ENCODE measurements at places on chromosomes 12 and 14.

GRCh38 chr12:21607701-21608100 is 3.1 kb upstream of the GYS2 start:
- no peak for DNase-seq

- DNase-seq = no peak
Measured at GRCh38 chr12:12008232-12008850, 62.4 kb upstream of the BCL2L14 start.

- no peak for DNase-seq
Measured at GRCh38 chr12:2383325-2384028, 330.7 kb downstream of the CACNA1C start.

- no peak for DNase-seq
Measured at GRCh38 chr12:80937391-80938238, at the start of gene LIN7A. LIN7A (minus strand) TSS chr12:80937934; CDS start chr12:80937722, 212 bp downstream.

DNA sequence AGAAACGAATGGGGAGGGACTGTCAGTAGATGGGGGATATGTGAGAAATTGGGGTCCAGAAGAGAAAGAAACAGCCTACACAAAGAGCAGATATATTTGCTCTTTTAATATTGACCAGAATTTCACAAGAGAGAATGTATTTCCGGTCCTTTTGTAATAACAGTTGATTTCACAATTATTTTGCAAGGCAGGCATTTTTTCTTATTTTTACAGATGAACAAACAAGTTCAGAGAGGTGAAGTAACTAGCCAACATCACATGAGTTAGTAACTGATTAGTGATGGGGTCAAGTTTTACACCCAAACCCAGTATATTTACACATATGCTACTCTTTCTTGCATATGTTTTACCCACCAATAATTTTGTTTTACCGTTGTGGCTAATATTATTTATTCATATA is 188.2 kb downstream of the NAV3 start:
- no peak for DNase-seq

DNA sequence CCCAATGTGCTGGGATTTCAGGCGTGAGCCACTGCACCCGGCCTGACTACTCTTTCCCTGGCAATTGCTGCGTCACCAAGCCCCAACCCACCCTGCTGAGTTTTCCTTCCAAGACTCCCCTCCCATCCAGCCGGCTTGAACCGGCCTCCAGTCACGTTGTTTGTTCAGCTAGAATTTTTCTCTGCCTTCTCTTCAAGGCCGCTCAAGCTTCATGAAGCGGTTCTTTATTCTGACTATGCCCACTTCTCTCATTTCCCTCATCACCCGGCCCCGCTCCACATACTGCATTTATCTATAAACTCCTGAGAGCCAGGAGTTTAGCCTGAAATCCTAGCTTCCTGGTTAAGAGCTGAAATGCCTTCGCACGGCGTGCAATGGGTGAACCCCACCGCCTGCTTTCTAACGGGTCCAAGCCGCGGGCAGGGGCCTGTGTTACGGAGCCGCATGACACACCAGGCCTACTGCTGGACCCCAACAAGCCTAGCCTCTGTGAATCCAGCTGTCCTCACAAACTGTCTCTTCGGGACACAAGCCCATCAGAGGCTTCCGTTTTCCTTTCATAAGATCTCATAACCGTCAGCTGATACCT is 999 bp upstream of the DCAF4 start:
- no peak for DNase-seq

DNA sequence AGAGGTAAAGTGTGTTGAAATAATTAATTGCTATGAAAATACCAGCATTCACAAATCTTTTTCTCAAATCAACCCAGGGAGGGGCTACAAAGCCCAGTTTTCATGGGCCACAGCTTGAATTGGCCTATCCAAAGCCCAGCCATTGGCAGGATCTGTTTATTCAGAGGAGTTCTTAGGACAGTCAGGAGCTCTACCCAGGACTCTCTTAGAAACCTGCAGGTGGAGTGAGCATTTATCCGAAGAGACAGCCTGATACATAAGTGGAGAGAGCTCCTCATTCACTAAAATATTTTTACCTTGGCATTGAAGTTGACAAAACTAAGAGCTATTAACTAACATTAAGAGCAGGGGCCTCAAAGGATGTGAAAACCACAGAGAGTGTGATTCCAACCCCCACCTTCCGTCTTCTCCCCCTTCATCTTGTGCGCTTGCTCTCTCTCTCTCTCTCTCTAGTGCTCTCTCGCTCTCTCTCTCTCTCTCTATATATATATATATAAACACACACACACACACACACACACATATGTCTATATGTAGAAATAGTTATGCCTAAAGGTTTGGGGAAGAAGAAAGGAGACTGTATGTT is 315.5 kb downstream of the SNAPC1 start:
- DNase-seq = no peak

DNA sequence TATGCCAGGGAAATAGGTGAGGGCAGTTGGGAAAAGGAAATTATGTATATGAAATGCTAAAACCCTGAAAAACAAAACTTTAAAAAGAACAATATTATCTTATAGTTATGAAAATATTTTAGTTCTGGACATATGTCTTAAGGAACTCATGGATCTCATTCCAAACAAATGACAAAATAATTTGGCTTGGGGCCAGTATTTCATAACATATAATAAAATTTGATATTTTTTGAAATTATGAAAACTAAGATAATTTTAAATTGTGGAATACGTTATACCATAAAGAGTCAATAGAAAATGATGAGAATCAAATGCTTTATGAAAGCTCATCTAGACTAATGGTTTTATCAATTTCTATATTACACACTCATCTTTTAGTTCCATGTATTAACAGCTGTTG is 173.8 kb upstream of the DCN start:
- DNase-seq = no peak

All from stimulated activated CD4-positive, alpha-beta T cell treated with anti-CD3 and anti-CD28 coated beads, Interleukin-15, amount 100 ng/mL, for 1 hour (primary cell).